ENCODE measurements at places on chromosomes 5 and 9.
A peak's percentile ranks its signal among the peaks of the same experiment; 100 is the strongest.

DNA sequence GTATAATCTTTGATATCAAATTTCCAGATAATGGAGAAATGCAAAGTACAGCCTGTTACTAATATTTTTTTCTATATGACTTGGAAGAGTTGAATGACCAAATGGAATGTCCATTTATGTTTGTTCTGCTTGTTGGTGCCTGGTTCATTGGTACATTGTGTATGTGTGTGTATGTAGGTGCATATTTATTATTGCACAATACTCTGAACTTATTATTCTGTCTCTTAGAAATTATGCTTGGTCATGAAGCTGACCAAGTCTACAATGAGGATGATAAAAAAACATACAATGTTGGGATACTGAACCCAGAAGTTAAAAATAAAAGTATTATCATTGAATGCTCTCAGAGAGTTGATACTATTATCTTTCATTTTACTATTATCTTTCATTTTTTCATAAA is 706.3 kb downstream of the KCTD16 start:
- no peak for DNase-seq

- no peak for DNase-seq
Observed at GRCh38 chr5:104071887-104072286, 509.3 kb upstream of the NUDT12 start.

- no peak for DNase-seq
Observed at GRCh38 chr9:99361817-99362216, 139.7 kb downstream of the SEC61B start.

DNA sequence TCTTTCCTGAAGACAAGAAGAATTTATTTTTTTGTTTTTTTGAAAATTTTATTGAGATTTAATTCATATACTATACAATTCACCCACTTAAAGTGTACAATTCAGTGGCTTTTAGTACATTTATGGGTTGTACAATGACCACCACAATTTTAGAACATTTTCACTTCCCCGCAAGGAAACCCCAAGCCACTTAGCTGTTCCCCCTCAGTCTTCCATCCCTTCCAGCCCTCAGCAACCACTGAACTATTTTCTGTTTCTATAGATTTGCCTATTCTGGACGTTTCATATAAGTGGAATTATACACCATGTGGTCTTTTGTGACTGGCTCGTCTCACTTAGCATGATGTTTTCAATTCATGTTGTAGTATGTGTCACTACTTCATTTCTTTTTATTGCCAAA is 28.0 kb downstream of the DNAI1 start:
- no peak for DNase-seq

DNA sequence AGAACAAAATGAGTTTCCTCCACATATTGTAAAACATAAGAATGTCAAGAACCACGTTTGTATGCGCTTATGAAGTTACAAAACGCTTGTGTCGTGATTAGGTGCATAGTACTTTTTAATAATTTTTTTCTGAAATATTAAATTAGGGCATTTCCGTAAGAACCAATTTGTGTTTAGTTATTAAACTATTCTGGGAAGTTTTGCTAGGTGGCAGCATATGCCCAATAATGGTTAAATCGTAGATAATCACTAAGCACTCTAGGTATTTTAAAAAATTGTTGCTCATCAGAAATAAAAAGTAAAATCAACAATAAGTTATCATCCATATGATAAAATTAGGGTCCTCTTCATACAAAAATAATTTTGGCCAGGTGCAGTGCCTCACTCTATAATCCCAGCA is 5.4 kb downstream of the SRFBP1 start:
- DNase-seq, result no peak

DNA sequence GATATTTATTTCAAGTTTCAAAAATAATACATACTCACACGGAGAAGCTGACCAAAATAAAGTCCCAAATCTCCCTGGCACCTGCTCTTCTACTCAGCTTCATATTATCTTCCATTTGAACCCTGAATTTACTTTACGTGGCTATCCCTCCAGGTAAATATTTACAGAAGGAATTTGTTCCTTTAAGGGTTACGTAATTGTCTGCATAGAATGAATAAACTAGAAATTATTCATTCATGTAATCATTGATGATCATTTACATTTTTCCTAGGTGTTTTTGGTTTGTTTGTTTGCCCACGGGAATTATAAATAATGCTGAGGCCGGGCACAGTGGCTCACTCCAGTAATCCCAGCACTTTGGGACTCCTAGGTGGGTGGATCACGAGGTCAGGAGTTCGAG is 251.2 kb downstream of the PLK2 start:
- no peak for DNase-seq

DNA sequence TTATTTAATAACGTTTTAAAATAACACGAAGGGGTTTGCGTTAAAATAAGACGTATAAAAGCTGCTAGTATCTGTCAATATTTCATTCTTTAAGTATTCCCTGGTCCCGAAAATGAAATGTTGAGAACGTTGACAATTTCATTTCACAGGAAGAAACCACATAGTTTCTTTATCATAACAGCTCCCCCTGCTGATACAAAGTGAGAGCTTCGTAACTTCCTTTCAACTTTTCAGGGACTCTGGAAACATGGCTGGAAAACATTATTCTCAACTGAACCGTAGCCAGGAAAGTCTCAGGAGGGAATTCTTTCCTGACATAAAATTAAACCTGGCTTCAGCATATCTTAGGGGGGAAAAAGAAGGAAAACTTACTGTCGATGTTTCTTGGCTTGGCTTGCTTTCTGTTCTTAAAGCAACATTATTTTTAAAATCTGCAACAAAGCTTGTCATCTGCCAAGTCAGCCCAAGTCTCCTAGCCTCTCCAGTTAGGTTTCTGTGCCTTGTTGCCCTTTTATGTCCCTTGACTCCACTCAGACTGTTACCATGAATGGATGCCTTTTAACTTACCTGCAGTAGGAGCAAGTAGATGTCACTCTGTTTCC is 122.9 kb upstream of the DAB2 start:
- peak; percentile 57 for DNase-seq

GRCh38 chr9:109085510-109085909 is 34.2 kb downstream of the TMEM245 start:
- DNase-seq, result no peak

DNA sequence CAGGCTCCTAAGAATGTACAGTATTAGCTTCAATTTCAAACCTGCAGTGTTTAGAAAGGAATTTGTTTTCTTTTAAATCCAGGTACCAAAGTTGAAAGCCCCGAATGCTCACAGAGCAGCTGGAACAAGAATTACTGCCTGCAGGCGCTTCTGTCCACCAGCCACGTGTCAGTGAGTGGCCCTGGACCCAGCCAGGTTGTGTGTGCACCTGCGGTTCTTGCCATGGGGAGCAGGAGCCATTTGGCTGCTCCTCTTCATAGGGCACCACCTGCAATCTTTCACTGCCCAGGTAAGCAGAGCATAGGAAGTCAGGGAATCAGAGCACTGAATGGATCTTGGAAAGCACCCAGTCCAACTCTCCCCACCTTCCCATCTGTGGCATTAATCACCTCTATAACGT is 79.5 kb upstream of the PIP5K1B start:
- DNase-seq, result no peak

GRCh38 chr9:36903541-36904435 is 130.3 kb downstream of the PAX5 start:
- DNase-seq, result no peak

- DNase-seq, result no peak
Observed at GRCh38 chr9:121563425-121563824, 63.8 kb upstream of the GGTA1 start.

- no peak for DNase-seq
Observed at GRCh38 chr9:107847978-107848964, 358.7 kb upstream of the KLF4 start.

GRCh38 chr9:17532461-17532860 is 46.4 kb upstream of the SH3GL2 start:
- DNase-seq, result no peak

DNA sequence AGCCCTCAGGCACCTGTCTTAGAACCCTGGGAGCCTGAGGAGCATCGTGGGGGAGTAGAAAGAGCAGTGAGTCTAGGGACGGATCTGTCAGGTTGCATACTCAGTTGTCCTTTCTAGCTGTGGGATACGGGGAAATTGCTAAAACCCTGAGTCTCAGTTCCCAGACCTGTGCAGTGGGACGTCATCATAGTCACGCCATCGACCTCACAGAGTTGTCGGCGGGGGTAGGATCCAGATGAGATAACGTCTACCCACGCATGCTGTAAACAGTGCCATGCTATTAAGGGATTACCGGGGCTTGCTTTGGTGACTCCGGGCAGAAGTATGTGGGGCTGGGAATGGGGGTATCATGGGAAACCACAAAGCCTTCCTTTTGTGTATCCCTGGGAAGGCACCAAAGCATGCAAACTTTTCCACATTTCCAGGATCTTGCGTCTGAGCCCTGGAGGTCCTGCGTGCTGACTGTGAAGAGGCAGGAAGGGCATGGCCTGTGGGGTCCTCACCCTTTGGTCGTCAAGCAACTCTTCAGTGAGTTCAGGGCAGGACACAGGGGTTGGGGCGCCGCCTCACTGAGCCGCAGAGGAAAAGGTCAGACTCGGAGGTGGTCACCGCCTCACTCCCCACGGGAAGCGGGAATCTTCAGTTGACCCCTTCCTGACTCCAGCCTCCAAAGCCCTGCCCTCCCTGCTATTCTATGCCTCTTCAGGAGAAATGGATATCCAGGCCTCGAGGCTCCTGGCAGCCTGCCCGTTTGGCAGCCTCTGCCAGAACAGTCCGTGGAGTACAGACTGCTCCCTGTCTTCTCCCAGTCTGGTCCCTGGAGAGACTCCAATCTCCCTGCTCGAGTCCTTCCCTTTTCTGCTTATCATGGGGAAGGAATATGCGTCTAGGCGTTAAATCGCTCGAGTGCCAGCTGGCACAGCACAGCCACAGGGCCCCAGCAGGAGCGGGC is 186.8 kb upstream of the KLF9 start:
- DNase-seq, result no peak

DNA sequence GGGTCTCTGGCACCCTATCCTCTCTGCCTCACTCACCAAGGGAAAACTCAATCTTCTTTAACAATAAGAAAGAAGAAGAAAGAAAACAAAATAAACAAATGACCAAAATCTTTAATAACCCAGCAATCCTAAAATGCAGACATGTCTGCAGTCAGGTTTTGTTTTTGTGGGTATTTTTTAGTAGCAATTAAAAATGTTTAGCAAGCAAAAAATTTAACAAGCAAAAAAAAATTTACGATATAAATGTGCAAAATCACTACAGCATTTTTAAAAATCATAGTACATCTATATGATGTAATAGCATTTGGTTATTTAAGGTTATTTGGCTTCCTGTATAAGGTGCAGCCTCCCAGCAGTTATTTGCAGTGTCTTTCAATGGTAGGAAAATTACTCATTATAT is 151.3 kb upstream of the MAP3K1 start:
- DNase-seq, result no peak

- DNase-seq, result no peak
Observed at GRCh38 chr5:56286015-56286884, 53.1 kb upstream of the ANKRD55 start.

DNA sequence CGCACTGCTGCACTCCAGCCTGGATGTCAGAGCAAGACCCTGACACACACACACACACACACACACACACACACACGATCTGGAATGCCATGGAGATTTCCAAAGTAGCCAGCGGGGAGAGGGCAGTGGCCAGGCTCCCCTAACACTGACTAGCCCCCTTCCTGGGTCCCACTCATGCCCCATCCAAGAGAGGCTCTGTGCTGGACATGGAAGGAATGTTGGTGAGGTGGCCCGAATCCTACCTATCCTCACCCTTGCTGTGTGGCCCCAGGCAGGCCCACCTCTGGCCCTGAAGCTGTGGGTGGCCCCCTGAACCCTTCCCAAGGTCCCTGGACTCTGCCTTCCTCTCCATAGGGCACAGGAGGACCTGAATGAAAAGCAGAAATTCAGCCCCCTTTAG is 7.3 kb downstream of the BRD3 start:
- DNase-seq, result no peak

GRCh38 chr9:91164724-91165520 is 196.8 kb downstream of the AUH start:
- DNase-seq, result peak; percentile 57

GRCh38 chr9:134868751-134869553 is 11.7 kb upstream of the FCN2 start:
- DNase-seq, result no peak

DNA sequence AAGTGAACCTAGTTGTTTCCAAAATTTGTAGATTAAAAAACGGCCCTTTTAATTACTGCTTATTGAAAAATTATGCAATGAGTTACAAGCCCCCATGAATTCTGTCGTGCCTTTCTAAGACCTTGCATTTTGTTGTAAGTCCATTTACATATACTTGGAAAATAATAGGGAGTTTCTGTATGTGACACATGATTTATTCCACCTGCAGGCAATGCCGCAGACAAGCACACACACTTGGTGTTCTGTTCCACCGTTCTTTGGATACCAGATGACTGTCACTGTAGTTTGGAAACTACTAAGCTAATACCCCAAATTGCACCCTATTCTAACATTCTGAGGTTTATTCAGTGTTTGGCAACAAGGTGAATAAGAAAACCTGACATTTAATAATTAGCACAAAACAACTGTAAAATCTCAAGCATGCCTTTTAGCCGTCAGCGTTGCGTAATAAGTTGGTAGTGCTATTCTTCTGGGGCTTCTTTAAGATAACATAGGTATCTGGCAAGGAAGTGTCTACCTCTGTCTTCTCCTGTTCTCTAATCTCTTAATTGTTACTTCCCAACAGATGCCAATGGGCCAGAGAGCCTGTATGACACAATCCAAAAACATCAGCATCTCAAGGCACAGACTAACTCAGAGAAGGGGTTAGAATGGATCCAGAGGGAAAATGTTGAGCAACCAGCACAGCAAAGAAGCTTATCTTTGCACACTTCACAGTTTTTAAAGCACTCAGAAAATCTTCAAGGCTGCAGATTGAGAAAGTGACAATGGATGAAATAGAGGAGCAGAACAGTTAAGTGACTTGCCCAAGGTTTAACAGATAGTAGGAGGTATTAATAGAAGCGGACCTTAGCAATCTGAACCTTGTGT is 48.2 kb upstream of the DPYSL3 start:
- DNase-seq, result no peak

GRCh38 chr5:1315709-1316587 is 21.1 kb upstream of the TERT start:
- peak; percentile 74 for DNase-seq

- no peak for DNase-seq
Observed at GRCh38 chr5:133928587-133929393, 39.6 kb downstream of the C5orf15 start.

DNA sequence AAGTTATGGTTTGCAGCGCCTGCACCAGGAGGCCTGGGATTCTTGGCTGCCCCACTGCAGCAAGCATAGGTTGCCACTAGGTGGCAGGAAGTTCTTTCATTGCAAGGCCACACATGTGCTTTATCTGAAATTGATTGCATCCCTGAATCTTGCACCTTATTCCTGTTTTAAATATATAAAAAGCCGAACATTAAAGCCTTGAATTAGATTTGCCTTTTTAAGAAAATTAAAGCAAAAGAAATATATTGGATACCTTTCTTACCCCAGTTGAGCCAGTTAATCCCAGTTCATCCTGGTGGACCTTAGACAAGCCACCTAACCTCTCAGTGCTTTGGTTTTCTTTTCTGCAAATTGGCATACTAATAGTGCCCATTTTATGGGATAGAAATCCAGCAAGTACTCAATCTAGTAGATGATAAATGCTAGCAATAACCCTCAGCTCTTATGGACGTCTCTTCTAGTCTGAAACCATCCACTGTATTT is 6.3 kb upstream of the TRMT10B start:
- DNase-seq, result peak; percentile 62

- peak; percentile 74 for DNase-seq
Observed at GRCh38 chr5:134122530-134122929, 8.0 kb downstream of the TCF7 start.

GRCh38 chr5:160450164-160450932 is 28.7 kb downstream of the PTTG1 start:
- no peak for DNase-seq
